Endothelial cell of umbilical vein (primary cell): ENCODE measurements at places on chromosomes 4 and X. TPM values are rescaled to one million over a fixed set of nuclear protein-coding genes. Genes with fewer than 3 reads are reported as not detected.

IRS4 gene
- 0.03 and 0.05 TPM in 2 replicates for polyA plus RNA-seq

GRCh38 chr4:120718979-120719566, 203.5 kb downstream of the PRDM5 start:
- no peak overlapping the region for H3K27ac ChIP-seq
- H3K4me3 ChIP-seq = no peak overlapping the region
- no peaks in the 10 kb centered on the region for H3K27me3 ChIP-seq
- H3K36me3 ChIP-seq = no peaks in the 10 kb centered on the region

- no peak for DNase-seq
- no peak overlapping the region for H3K27ac ChIP-seq
- H3K4me3 ChIP-seq = no peak overlapping the region
- H3K36me3 ChIP-seq = no peaks in the 10 kb centered on the region
- H3K4me1 ChIP-seq = no peaks in the 10 kb centered on the region
Observed at GRCh38 chr4:81650606-81651242, 179.0 kb upstream of the RASGEF1B start.

GRCh38 chr4:99722006-99722405, 64.4 kb upstream of the C4orf54 start:
- no peak for DNase-seq
- no peaks in the 10 kb centered on the region for H3K36me3 ChIP-seq
- no peaks in the 10 kb centered on the region for H3K4me1 ChIP-seq
- no peaks in the 10 kb centered on the region for H3K27me3 ChIP-seq
- H3K4me3 ChIP-seq = no peak overlapping the region

DNA sequence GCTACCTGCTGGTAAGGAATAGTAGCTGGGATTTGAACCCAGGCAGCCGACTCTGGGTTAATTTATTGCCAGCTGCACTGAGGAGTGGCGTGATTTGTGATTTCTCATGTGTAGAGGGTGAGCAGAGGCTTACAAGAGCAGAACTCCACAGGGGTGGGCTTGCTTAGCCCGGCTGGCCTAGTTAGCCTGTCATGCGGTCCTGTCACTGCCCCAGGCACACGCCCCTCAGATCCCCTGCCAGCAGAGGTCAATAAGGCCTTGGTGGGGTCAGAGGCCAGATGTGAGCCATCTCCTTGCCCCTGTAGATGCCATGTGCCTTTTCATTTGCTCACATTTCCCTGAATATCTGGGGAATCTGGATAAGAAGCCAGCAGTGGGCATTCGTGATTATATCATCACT, 13.4 kb downstream of the NSDHL start:
- H3K27ac ChIP-seq = no peak overlapping the region
- no peaks in the 10 kb centered on the region for H3K36me3 ChIP-seq
- no peak for DNase-seq
- no peaks in the 10 kb centered on the region for H3K27me3 ChIP-seq
